ENCODE measurements at places on chromosomes 13 and 19.
A peak's percentile ranks its signal among the peaks of the same experiment; 100 is the strongest.

GRCh38 chr19:15913384-15913783 is 15.5 kb upstream of the CYP4F2 start:
- DNase-seq = no peak

GRCh38 chr13:25225970-25226369 is 53.9 kb upstream of the AMER2 start:
- no peak for DNase-seq

- no peak for DNase-seq
Measured at GRCh38 chr13:45882626-45883025, 31.1 kb upstream of the SIAH3 start.

DNA sequence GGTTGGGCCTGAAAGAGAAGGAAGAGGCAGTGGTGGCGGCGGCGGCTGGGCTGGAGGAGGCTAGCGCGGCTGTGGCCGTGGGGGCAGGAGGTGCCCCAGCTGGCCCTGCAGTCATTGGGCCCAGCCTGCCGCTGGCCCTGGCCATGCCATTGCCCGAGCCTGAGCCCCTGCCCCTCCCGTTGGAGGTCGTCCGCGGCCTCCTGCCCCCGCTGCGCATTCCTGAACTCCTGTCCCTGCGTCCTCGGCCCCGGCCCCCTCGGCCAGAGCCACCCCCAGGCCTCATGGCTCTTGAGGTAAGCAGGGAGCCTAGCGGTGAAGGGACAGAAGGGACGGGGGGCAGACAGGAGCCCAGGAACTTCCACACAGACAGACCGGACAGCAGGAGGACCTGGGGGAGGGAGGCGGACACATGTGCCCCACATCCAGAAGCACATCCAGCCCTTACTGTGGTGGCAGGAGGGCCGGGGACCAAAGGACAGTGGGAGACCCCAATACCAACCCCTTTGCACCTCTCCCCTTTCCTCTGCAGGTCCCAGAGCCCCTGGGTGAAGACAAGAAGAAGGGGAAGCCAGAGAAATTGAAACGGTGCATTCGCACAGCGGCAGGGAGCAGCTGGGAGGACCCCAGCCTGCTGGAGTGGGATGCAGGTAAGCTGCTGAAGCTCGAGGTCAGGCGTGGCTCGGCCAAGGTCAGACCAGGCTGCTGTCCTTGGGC is 5.0 kb downstream of the RBM42 start:
- no peak for DNase-seq

DNA sequence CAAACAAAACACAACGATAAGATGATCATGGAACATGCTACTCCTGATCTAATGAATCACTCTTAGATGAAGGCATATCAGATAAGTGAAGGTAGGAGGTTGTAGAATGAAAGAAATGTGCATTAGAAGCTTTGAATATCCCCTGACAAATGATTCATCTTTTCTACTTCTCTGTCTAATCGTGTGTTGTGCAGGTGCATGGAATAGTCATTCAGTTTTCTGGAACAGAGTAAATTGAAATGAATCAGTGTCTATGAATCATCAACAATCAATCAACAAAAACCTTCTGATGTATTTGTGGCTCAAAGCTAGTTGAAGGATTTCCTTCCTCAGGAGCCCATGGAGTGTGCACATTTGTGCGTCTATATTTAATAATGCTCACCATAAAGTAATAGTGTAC is 1290.4 kb upstream of the PCDH20 start:
- DNase-seq = peak; percentile 25

GRCh38 chr13:106551350-106551749 is 15.9 kb upstream of the EFNB2 start:
- DNase-seq = no peak

GRCh38 chr13:94073007-94073744 is 406.3 kb downstream of the DCT start:
- peak; percentile 71 for DNase-seq

DNA sequence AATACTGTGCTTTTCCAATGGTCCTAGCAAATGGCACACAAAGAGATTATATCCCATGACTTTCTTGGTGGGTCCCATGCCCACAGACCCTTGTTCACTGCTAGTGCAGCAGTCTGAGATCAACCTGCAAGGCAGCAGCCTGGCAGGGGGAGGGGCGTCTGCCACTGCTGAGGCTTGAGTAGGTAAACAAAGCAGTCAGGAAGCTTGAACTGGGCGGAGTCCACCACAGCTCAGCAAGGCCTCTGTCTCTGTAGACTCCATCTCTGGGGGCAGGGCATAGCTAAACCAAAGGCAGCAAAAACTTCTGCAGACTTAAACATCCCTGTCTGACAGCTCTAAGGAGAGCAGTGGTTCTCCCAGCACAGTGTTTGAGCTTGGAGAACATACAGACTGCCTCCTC is 82.9 kb downstream of the ZNF737 start:
- no peak for DNase-seq

- DNase-seq = peak; percentile 29
Measured at GRCh38 chr19:56333506-56333905, 18.9 kb upstream of the ZSCAN5A start.

DNA sequence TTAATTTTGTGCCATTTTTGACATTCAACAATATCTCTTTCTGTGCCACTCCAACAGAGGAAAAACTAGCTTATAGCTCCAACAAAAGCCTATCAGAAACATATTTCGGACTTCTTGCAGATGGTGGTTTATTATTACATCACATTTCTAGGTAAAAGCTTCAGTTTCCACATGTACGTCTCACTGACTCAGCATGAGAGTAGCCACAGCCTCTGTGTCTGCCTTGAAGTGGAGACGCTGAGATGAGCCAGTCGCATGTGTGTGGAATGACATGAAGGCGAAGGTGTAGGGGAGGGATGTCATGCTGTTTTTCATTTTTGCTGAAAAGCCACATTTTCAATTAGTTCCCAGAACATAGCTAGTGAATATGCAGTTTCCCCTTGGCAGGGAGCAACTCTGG is 598.6 kb downstream of the EFNB2 start:
- no peak for DNase-seq

DNA sequence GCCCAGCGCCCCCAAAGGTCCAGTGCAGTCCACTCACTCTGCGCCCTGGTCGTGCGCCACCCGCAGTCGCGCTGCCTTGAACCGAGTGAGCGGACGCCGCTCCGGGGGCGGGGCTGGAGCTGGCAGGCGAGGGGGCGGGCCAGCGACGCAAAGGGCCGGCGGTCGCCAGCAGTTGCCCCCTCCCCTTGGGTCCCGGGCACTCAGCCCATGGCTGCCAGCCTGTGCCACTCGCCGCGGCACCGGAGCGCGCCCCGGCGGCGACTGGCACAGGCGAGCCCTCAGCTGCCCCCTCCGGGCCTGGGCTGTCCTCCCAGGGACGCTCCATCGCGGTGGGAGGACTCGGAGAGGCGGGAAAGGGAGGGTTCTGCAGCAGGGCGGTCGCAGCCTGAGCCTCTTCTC is at the start of gene S1PR5:
S1PR5 (minus strand) TSS at position 87 of the 399 bp plus-strand sequence. CDS start 2,436 bp downstream, outside the sequence.
- peak; percentile 47 for DNase-seq

GRCh38 chr13:98568918-98569317 is 8.0 kb downstream of the STK24 start:
- no peak for DNase-seq

DNA sequence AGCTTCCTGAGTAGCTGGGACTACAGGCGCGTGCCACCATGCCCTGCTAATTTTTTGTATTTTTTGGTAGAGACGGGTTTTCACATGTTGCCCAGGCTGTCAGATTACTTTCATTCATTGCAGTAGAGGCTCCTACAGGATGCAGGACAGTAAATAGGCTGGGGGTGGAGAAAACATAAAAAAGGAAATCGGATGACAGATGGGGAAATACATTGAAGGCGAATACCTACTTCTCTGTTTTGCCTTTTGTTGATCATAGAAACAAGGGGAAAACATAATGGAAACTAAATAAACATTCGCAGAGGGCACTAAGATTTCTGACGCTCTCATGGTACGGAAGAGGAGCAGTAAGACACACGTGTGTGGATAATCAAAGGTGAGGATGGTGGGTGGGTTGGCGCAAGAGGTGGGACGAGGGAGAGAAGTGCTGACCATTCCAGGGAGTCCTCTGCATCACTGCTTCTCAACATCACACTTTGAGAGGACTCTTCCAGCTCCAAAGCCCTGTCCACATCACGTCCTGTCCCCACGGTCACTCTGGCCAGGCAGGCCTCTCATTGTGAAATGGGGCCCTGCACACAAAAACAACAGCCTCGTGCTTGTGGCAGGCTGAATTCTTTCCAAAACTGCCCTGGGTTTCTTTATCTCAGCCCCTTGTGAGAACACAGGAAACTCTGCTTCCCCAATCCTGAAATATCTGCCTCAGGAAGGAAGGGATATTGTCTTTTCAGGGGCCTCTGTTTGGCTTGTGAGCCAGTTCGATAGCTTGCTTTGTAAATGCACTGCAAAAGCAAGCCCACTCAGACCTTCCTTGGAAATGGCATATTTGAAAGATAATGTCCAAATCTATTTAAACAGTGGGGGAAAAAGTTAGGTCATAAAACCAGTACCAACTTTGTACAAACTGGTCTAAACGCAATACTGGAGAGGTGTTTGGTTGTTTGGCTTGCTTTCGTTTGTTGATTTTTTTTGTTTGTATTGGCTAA is 188.5 kb downstream of the FOXO1 start:
- DNase-seq = no peak

GRCh38 chr13:50122455-50122854 is 107.2 kb downstream of the KCNRG start:
- no peak for DNase-seq

- DNase-seq = peak; percentile 8
Measured at GRCh38 chr19:27822336-27822735, 1390.6 kb downstream of the UQCRFS1 start.

GRCh38 chr13:48851707-48852106 is 124.0 kb upstream of the FNDC3A start:
- DNase-seq = no peak

- DNase-seq = no peak
Measured at GRCh38 chr19:5091018-5091683, 122.2 kb downstream of the KDM4B start.

GRCh38 chr19:27777242-27777641 is 1435.7 kb downstream of the UQCRFS1 start:
- no peak for DNase-seq

DNA sequence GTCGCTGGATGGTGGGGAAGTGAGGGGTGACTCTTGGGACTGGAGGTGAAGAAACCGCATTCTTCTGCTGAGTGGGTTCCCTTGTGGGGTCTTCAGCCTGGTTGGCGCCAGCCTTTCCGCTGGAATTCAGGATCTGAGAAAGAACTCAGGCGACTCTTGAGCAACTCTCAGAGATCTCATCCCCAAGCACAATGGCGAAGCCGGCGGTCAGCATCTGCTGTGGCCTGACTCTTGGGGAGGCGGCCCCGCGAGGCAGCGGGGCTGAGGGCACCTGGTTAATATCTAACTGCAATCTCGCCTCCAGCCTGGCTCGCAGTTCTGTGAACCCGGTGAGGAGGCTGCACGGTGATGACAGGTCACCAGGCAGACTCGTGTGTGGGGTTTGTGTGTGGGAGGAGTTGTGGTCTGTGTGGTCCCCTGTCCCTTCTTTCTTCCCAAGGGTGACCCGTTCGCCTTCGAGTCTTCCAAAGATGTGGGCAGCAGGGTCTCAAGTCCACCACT is 883 bp downstream of the ZNF441 start:
- DNase-seq = no peak

- peak; percentile 43 for DNase-seq
Measured at GRCh38 chr13:25990801-25991200, 61.0 kb downstream of the SHISA2 start.

- no peak for DNase-seq
Measured at GRCh38 chr13:95745289-95745688, 68.3 kb downstream of the DNAJC3 start.
